ENCODE measurements at places on chromosomes 7 and 10.
A peak's percentile ranks its signal among the peaks of the same experiment; 100 is the strongest.

DNA sequence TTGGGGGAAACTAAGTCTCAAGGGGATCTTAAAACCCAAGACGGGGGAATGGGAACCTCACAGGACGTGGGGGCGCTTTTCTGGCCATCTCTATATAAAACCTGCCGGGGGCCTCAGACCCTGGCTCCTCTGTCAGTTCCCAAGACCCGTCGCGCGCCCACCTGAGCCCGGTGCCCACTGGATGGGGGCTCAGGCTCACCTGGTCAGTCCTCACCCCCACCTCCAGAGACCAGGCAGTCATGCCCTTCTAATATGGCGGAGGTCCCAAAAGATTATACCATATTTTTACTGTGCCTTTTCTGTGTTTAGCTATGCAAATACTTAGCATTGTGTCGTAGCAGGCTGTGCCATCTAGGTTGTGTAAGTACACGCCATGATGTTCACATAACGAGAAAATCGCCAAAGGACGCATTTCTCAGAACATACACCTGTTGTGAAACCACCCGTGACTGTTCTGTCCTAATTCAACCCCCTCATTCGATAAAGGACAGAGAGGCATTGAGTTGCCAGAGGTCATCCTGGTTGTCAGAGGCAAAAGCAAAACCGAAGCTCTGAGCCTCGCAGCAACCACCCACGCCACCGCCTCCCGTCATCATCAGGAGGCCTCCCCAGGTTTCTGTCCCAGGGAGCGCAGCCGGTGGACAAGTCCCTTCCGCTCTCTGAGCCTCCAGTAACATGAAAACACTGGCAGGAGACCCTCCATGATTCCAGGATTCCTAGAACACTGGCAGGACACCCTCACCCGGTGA is 28.9 kb downstream of the OAT start:
- DNase-seq, result no peak

GRCh38 chr7:151003572-151003971 is 12.8 kb downstream of the NOS3 start:
- DNase-seq, result no peak

DNA sequence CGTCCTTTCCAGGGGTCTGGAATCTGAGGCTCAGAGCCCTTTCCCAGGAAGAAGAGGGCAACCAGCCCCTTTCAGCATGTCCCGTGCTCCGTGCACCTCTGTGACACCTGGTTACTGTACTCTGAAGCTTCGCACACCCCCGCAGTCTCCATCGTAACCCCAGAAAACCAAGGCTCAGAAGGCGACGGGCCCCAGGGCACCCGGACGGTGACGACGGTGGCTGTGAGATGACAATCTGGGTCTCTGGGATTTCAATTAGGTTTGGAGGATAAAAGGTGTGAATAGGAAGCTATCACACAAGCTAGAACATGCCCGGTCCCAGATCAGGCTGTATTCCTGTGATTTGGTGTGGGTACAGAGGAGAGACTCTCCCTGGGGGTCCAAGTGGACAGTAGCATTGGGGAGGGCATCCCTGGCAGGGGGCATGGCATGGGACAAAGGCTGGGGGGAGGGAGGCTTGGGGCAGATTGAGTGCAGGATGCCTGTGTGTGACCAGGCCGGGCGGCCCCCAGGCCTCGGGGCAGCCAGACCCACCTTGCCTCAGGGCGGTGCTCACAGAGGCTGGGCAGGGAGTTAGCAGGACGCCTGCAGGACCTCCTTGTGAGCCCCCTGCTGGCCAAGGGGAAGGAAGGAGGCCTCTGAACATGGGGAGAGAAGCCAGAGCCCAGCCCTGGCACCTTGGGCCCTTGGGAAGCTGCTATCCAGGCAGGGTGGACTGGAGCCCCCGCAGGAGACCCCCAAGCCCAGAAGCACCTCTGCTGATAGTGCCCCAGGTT is 23.4 kb upstream of the PSMG3 start:
- DNase-seq, result no peak

- DNase-seq, result no peak
These were observed 221.1 kb upstream of the PTN start for GRCh38 chr7:137564677-137565076.

- DNase-seq, result no peak
These were observed 57.8 kb upstream of the CACNA2D1 start for GRCh38 chr7:82501346-82501745.

DNA sequence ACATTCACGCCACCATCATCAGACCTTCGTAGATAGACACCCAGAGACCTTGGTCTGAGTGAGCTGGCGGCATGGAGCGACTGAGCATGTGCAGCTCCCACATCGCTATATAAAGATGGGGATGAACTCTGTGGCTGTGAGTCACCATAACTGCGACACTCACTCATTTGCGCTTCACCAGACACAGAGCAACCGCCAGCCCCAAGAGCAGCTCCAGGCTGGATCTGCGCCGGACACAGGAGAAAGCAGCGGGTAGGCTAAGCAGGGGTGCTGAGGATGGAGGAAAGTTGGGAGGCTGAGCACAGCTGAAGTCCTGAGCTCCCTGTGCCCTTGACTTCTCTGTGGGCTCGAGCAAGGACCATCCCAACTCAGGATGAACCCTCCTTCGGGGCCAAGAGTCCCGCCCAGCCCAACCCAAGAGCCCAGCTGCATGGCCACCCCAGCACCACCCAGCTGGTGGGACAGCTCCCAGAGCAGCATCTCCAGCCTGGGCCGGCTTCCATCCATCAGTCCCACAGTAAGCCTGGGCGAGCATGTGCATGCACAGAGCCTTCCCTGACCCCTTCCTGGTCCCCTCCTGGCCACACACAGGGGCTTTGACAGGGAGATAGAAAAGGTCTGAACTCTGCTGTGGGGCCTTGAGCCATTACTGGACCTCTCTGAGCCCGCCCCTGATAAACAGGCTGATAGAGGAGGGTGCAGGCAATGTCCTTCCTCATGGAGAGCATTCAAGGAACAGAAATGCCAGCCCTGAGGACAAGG is at the start of gene OPN4:
Gene OPN4 (plus strand): TSS at position 137 of the 762 bp plus-strand sequence. CDS start 237 bp downstream, at position 374.
- no peak for DNase-seq

GRCh38 chr7:151245360-151246101 is 3.0 kb downstream of the SMARCD3 start:
- no peak for DNase-seq

DNA sequence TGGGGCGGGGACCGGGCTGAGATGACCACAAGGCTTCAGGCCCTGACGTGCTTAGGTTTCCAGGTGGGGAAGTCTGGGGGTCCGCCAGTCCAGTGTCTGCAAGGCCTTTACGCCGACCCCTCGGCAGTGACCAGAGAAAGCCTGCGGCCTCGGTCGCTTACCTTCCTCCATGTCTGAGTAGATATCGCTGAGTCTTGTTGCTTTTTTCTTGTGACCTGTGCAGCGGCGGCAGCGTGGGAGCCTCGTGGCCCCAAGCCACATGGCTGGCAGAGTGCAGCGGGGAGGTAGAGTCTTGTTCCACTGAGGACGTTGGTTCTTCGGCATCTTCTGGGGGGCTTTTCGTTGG is 329 bp downstream of the NOLC1 start:
- DNase-seq, result no peak

DNA sequence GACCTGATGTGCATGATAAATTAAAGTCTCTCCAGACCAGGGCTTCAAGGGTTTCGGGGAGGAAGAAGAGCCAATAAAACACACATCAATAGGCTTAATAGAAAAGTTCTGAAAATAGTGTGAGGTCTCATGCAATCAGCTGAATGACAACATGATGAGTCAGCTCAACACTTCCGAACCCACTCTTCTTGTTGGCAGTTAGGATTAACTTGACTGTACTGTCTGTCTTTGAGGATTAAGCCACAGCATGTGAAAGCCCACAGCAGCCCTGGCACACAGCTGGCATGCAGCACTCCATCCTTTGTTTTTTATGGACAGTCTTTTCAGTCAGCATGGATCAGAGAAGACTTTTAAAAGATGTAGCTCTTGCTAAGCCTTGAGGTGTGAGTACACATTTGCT is 526.9 kb upstream of the VSTM2A start:
- no peak for DNase-seq

DNA sequence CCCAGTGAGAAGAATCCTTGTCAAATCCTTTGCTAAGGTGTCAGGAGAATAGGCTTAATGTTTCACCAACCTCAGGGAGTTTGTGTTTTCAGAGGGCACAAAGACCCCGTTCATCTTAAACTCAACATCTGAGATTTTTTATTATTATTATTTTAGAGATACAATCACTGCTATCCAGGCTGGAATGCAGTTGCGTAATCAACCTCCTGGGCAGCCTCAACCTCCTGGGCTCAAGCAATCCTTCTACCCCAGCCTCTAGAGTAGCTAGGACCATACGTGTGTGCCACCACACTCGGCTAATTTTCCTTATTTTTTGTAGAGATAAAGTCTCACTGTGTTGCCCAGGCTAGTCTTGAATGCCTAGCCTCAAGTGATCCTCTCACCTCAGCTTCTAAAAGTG is 599.2 kb downstream of the KCNMA1 start:
- DNase-seq, result no peak

DNA sequence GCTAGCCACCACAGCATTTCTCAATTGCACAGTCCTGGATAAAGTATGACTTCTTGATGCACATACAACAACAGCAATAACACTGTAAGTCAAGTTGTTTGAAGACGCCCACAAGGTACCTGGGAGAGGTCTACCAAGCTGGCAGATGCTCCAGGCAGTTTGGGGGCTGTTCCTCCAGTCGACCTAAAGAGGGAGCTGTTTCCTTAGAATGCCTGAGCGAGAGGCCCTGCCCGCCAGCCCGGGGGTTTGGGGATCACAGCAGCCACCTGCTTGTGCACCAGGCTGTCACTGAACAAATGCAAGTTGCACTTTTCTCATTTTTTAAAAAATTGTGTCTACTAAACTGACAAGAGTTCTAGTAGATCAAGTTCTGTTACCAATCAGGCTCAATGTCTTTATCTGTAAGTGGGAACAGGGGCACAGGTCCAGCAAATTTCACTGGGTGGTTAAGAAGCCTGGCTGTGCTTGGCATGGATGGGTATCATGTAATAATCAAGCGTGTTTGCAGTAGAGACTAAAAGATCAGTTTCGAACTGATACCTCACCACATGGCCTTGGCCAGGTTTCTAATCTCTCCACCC is 193.8 kb upstream of the ADO start:
- peak; percentile 57 for DNase-seq

- no peak for DNase-seq
These were observed 1.2 kb downstream of the ZNF33B start for GRCh38 chr10:42637142-42637541.

- no peak for DNase-seq
These were observed 22.9 kb upstream of the AQP1 start for GRCh38 chr7:30888747-30889146.

- DNase-seq, result peak; percentile 26
These were observed 46.9 kb downstream of the AHCYL2 start for GRCh38 chr7:129271500-129272355.

DNA sequence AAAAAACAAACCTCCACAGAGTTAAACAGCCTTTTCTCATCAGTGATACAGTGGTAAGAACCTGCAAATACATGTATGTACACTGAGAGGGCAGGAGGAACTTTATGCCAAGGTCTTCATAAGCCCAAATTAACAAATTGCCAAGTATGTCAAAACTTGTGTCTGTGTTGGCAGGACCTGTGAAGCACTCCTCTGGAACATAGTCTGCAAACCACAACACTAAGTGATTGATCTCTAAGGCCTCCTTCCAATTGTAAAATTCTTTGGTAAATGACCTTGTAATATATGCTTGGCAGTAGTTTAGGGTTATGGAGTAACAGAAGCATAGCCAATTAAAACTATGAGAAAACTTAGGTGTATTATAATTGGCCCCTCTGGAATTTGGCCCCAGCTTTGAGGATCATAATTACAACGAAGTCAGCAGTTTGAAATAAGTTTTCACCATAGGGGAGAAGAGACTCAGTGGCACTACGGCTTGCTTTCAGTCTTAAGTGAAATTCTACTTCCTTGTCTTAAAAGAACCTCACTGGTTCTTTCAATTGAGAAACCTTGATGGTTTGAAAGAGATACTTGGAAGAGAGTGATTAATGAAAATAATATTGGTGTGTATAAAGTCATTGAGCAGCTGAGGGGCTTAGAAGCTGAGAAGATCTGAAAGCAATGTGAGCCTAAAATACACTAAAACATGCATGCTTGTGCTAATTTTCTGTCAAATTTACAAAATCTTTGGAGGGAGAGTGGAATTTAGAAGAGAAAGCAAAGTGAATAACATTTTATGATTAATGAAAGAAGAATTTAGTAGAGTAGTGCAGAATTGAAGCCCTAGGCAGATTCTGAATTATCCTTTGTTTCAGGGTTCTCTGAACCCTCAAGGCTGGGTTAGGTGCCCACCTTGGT is 57.6 kb downstream of the CNNM2 start:
- no peak for DNase-seq

GRCh38 chr10:87545783-87546182 is 41.1 kb downstream of the MINPP1 start:
- DNase-seq, result no peak

- no peak for DNase-seq
These were observed 2.0 kb downstream of the NOD1 start for GRCh38 chr7:30476459-30477145.

DNA sequence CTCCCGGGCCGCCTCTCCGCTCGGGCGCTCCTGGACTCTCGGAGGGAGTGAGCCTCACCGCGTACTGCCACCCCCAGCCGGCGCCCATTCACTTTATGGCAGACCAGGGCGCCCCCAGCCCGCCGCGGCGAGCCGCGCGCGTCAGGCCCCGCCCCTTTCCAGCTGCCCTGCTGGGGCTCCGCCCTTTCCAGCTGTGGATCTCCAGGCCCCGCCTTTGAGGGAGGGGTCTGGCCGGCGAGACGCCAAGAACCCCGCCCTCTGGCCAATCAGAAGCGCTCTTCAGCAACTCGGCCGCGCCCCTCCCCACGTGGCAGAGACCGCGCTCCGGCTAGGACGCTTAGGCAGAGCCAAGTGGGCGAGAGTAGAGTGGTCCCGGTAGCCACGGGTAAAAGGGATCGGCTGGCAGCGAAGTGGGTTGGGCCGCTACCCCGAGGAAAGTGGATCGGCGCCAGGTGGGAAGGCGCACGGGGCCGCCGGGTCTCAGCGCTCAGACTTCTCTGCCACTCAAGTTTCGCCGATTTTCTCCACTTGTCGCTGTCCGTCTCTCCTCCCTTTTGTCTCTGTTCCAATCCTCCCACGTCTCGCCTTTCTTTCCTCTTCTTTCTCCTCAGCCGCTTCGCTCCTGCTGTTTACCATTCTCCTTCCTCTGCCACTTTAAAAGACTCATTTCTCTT is at the start of gene PITX3:
Gene PITX3 (minus strand): TSS at position 69 of the 674 bp plus-strand sequence. CDS start 9,432 bp downstream, outside the sequence.
- DNase-seq, result peak; percentile 94

GRCh38 chr7:106915873-106916272 is 50.8 kb downstream of the PIK3CG start:
- DNase-seq, result no peak

DNA sequence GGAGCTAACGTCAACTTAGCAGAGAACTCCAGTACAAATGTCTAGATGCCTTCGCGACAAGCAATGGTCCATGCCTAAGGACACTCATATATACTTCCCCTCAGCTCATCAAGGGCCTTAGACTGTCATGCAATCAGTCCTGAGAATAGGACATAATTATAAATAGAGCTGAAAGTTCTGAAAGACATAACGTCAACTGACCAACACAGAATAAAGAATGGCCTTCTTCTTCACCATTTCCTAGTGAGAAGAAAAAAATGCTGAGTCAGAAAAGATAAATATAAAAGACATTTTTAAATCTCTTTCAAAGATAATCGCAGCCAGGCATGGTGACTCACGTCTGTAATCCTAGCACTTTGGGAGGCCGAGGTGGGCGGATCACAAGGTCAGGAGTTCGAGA is 83.2 kb downstream of the ARMH3 start:
- no peak for DNase-seq

GRCh38 chr7:135965602-135966001 is 11.6 kb downstream of the MTPN start:
- DNase-seq, result no peak

Data from renal pelvis (tissue), 12 donors.